ENCODE measurements at places on chromosomes 16 and 17.

- no peak for DNase-seq
These were observed 24.2 kb downstream of the GRB7 start for GRCh38 chr17:39761861-39762496.

DNA sequence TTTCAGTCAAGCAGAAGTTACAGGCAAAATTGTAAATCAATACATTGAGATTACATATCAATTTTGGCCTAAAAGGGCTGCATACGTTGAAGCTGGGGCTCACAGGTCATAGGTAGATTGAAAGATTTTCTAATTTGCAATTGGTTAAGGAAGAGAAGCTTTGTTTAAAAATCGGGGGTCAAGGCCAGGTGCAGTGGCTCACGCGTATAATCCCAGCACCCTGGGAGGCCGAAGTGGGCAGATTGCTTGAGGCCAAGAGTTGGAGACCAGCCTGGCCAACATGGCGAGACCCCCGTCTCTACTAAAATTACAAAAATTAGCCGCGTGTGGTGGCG lies 68.4 kb downstream of the MARF1 start:
- DNase-seq, result no peak

- no peak for DNase-seq
These were observed 881 bp upstream of the LLGL1 start for GRCh38 chr17:18224387-18225120.

GRCh38 chr17:82416264-82416663 lies 1.9 kb upstream of the HEXD start:
- DNase-seq, result no peak

All from NCI-H1930 (cell line).